ENCODE measurements at places on chromosomes 2 and 18.

- no peak for DNase-seq
These were observed 108.7 kb upstream of the RAB6C start for GRCh38 chr2:129870685-129871241.

GRCh38 chr2:65049010-65049639 lies 7.1 kb upstream of the CEP68 start:
- DNase-seq, result peak; percentile 22

DNA sequence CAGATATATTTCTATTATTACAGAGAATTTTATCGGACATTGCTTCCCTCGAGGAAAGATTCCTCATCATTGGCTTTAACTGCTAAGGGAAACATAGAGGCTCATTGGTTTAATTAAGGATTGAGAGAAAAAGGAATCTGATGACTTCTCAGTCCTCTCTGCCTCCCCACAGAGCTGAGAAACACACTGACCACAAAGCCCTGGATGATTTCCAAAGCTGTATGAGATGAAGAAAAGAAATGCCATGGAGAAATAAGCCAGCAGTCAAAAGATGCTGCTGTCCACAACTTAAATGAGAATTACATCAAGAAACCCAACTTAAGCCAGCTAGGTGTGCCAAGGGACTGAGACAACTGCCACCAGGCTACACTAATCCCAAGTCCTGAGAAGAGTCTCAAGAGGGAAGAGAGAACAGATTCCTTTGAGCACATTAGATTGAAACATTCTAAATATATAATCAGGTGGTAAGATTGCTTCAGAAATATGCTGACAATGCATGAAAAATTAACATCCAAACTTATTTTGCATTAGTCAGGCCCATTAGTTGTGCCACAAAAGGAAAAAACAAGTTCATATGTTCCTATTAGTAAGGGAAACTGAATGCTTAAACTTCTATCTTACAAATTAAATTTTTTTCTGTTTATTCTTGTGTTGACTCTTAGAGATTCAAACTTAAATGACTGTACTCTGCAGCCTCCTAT lies 308.1 kb upstream of the CYRIA start:
- DNase-seq, result no peak

- DNase-seq, result no peak
These were observed 103.9 kb downstream of the VIT start for GRCh38 chr2:36800381-36800780.

DNA sequence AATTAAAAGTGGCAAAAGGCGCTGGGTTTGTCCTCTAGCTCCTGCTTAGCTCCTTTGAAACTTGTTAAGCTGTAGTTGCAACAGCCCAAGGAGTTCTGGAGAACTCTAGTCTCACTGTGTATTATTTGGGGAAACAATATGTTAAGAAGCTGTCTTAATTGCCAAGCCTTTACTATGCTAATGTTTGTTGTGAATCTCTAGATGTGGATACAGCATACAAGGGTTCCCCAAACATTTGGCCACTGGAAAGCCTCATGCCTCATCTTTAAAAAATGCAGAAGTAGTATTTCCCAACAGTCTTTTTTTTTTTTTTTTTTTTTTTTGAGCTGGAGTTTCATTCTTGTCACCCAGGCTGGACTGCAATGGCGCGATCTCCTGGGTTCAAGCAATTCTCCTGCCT lies 236.7 kb downstream of the PRKCE start:
- DNase-seq, result no peak

- DNase-seq, result no peak
These were observed 358.1 kb upstream of the SYT4 start for GRCh38 chr18:43635397-43635796.

GRCh38 chr2:219444566-219445091 lies 10.0 kb downstream of the SPEG start:
- DNase-seq, result no peak

GRCh38 chr2:30707304-30707903 lies 99.8 kb downstream of the CAPN13 start:
- DNase-seq, result no peak

DNA sequence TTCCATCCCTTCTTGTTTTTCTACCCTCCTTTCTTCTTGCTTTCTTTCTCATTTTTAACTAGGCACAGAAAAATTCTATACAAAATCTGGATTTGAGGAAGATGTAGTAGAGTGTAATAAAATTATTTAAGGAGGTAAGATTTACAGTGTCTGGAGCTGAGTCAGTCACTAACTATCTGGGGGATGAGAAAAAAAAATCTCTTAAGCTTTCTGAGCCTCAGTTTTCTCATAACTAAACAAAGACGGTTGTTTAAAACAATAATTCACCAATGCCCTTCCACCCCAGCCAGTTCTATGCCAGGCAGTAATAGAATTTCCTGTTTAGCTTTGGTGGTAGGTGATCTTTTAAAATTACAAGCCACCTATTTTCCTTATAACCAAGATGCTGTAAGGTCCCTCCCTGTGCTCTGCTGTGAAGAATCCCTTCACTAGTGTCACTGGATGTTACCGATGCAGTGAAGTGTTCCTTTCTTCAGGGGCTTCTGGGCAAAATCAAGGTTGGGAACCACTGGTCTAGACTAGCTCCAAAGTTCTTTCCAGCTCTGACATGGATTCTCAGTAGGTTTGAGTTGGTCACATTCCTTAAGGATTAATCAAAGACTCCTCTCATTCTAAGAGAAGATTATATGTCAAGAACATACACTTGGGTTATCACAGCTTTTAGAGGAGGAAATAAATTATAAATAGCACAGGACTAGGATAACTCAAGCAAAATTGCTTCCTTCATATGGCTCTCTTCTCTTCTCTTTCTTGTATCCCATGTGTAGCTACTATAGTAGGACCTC lies 289.0 kb downstream of the CDH2 start:
- no peak for DNase-seq

- no peak for DNase-seq
These were observed 69.8 kb downstream of the NFATC1 start for GRCh38 chr18:79465392-79465991.

GRCh38 chr2:24105816-24106215 lies 17.3 kb downstream of the PFN4 start:
- DNase-seq, result no peak

DNA sequence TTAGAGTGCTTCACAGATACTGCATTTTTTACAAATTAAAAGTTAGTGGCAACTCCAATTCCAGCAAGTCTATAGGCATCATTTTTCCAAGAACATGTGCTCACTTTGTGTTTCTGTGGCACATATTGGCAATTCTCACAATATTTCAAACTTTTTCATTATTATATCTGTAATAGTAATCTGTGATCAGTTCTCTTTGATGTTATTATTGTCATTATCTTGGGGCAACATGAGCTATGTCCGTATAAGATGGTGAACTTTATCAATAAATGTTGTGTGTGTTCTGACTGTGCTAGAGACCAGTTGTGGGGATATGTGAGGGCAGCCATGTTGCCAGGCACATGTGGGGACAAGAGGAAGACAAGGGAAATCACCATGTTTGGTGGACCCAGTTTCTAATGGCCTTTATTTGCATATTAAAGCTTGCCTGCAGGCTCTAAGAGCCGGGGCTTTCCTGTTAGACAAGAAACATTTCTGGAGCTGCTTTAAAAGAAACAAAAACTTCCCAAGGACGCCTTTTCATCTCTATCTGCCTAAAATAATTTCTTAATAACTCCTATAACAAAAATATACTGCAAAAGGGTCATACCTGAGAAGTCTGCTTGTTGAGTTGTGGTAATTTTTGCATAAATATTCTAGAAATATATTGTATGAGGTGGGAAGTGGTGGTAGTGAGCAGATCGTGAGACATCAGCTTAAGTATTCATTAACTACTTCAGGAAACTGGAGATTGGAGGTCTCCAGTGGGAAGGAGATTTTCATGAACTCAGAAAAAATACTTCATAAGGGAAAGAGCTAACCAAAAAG lies 37.2 kb downstream of the KYNU start:
- DNase-seq, result no peak

DNA sequence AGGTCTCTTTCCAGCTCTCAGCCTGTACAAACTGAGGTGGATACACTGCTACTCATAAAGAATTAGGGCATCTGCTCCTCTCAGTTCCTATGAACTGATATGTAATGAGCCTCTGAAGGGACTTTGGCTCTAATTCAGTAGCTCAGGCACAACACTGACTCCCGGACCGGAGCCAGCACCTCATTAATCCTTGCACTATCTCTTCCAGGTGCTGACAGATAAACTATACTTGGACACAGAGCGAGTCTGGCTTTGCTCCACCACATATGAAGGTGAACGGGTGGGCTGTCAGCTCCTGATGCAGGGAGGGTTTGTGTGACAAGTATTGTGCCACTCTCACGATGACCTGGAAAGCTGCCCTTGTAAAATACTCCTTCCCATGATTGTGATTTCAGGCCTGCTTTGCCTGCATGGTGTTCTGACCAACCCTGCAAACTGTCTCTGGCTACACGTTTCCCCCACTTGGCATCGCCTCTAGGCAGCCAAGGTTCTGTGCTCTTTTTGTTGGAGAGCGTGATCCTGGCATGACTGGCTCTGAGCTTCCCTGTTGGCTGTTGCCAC lies 111.6 kb upstream of the LMAN1 start:
- no peak for DNase-seq

DNA sequence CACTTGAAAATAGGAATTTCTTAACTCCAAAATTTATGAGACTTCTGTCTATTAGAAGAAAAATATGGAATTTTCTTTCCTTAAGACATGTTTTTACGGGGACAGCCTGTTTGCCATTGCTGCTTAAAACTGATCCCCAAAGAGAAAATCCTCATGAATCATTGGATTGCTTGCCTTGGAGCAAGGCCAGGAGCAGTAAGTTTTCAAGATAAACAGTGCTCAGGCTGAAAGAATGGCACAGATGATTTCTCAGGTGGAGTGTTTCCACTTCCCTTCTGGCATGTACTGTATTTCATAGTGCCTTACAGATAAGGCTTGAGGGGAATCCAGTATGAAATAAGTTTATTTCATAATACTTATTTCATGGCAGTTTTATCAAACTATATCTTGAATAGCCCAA lies 74.3 kb upstream of the MMADHC start:
- DNase-seq, result no peak

DNA sequence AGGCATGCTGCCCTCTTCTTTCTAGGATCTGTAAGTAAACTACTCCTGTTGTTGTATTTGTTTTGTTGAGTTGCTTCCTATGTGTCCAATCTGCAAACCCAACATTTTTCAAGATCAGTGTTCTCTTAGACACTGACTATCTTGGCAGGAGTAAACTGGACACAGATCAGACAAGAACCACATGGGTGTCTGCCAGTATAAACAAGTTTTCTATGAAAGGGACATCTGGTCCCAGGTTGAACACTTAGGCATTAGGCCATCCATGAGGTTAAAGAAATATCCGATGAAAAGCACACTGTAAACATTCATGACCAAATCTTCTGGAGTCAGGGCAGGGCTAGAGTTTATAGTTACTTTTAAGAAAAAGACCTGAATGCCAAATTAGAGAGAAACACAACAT lies 441.8 kb downstream of the NYAP2 start:
- DNase-seq, result no peak

GRCh38 chr18:27378431-27379095 lies 193.5 kb upstream of the CHST9 start:
- DNase-seq, result no peak

DNA sequence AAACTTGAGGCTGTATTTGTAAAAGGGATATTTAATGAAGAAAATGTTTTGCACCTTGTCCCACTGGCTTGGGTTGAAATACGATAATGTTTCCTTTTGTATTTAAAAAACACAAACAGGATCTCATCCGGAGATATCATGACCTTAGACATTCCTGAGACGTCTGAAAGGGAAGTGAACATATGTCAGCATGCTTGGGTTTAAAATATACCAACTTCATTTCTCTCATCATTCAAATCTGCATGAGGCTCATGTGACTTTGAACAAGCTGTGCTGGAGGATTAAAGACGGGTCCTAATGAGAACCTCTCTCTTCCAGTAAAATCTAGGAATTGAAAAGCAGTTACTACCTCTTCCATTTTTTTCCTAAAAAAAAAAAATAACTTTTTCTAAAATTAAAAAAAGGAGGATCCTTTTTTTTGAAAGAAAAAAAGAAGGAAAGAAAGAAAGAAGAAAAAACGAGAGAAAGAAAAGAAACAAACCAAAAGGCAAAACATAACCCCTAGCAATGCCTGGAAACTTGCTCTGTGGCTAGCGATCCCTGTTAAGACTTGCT lies 106.8 kb upstream of the ZFP36L2 start:
- DNase-seq, result no peak

- DNase-seq, result no peak
These were observed 50.6 kb downstream of the EPAS1 start for GRCh38 chr2:46347648-46348280.

DNA sequence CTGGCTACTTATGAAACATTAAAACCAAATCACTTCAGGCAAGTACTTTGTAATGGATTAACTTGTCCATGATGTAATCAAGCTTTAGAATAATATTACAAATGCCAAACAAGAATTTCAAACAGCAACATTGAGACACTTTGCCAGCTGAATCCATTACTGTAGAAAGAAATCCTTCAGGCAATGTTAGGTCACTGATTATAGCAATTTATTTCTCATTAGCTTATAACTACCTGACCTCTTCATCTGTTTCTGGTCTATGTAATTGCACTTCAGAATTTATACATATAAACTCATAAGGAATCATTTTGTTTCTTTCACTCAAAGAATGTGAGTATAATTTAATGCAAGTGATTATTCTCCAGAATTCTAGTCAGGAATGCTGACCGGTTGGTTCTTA lies 692.6 kb upstream of the TMEFF2 start:
- DNase-seq, result no peak

DNA sequence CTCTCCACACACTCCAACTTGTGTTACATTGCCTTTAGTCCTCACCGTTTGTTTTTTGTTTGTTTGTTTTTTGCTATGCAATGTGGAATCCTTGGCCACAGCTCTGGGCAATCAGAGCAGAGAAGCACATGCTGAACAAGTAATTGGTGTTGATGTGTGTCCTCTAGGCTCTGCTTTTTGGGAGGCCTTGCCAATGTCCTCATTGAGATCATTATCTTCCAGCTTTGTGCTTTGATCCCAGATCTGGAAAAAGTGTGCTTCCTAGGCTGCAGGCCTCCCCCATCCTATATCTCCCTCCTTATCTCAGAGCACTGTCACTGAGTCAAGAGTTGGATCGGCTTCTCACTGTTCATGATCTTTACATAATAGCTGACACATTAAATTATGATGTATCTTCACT lies 25.9 kb downstream of the OSR1 start:
- DNase-seq, result no peak

DNA sequence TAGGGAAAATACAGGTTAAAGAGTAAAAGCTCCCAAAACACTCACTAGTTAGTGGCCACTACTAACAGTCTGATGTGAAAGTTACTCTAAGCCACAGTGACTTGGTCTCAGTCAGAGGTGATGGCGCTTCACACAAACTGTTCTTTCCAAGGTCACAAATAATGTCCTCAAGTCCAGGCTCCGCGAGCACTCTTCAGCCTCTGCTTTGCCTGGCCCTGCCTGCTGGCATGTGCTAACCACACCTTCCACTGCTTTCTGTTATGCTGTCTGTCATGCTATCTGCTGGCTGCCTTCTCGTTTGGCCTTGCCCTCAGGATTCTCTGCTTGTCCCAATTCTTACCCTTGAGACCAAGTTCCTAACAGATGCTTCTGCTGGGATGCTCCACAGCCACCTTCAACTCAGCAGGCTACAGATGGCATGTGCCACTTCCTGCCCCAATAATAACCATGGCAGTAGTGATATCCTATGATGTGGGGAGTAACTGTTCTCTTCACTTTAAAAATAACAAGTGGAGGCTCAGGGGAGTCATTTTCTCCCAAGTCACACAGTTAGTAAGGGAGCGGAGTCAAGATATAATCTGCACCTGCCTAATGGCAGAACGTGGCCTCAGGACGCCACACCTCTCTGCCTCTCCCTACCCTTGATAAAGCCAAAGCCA lies 75.7 kb downstream of the ZAP70 start:
- no peak for DNase-seq

Data from Caco-2 (cell line).